Activated CD4-positive, alpha-beta memory T cell treated with anti-CD3 and anti-CD28 coated beads, Interleukin-2, amount 10 ng/mL, durations not matched to agents 7 days and 5 days (primary cell): ENCODE measurements at places on chromosomes 4 and X.

DNA sequence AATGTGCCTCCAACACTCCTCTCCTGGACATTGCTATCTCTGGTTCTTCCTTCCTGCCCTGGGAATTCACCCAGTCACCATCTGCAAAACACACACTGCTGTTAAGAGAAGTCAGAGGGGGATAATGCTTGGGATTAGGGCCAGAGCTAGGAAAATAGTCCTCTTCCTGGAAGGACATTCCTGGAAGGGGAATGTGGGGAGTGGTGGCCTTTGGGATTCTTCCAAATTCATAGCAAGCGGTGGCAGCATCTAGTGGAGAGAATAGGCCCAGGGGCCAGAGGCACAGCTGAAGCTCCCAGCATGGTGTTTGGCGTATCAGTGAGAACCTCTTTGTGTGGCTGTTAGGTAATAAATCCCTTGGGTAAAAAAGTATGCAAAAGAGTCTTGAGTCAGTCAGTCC, 34.3 kb downstream of the SHROOM4 start:
- DNase-seq, result no peak

- DNase-seq, result no peak
Observed at GRCh38 chr4:169975838-169976796, 50.1 kb downstream of the MFAP3L start.

DNA sequence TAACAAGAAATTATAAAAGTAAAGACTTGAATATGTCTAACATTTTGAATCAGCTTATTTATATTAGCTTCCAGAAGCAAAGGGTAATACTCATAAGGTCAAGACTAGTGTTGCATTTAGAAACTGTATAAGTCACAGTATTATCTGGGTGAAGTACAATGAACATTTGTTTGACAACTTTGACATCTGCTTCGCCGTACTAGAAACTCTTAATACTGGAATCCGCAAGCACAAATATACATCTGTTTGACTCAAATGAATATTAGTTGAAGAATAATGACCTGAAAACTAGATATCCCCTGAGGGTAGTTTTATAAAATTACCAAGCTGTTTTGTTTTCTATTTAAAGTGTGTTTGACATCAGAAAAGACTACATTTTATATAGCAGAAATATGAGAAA, 135.4 kb upstream of the ATOH1 start:
- no peak for DNase-seq

- DNase-seq, result no peak
Observed at GRCh38 chr4:88017516-88018297, 10.3 kb downstream of the PKD2 start.

- DNase-seq, result no peak
Observed at GRCh38 chrX:66021765-66022631, 17.9 kb downstream of the VSIG4 start.

DNA sequence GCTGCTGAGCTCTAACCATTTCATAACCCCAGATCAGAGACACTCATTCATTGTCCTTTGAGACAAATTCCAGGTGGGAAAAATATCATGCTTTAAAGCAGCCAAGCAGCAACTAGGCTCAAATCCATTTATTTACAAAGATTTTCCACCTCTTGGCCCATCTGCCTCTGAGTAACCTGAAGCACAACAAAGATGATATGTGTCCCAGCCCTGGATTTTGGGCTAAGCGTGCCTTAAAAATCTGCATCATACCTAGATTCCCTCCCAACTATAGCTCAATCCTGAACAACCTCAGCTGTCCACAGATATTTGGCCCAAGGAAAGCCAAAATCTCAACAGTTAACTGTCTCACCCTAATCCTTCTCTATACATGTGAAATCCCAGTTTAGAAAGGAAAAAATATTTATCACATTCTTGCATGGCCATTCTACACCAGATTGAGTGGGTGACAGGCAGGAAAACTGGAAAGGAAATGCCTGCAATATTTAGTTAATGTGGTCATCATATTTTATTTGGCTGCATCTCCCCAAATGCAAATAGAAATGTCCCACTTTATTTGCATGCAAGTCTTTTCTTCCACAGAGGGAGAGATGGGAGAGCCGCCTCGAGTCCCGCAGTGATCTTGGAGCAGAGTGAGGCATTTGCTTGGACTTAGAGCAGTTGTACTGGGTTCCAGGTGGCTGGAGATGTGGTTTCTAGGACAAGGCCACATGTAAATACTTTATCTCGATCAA, 146.4 kb upstream of the EOLA2 start:
- DNase-seq, result no peak

- peak; percentile 38 for DNase-seq
Observed at GRCh38 chrX:25020905-25021449, 5.2 kb upstream of the ARX start.

GRCh38 chr4:119084513-119084912, 51.1 kb upstream of the MYOZ2 start:
- no peak for DNase-seq

GRCh38 chr4:155818639-155819038, 47.4 kb downstream of the ASIC5 start:
- DNase-seq, result no peak

- DNase-seq, result no peak
Observed at GRCh38 chr4:66564901-66565651, 894.8 kb upstream of the EPHA5 start.
